PC-3 (cell line): ENCODE measurements at places on chromosomes 13 and 19.

- no peak for DNase-seq
Observed at GRCh38 chr13:43657485-43657884, 129.3 kb downstream of the ENOX1 start.

- DNase-seq: no peak
Observed at GRCh38 chr19:16115301-16116039, 3.8 kb downstream of the RAB8A start.

DNA sequence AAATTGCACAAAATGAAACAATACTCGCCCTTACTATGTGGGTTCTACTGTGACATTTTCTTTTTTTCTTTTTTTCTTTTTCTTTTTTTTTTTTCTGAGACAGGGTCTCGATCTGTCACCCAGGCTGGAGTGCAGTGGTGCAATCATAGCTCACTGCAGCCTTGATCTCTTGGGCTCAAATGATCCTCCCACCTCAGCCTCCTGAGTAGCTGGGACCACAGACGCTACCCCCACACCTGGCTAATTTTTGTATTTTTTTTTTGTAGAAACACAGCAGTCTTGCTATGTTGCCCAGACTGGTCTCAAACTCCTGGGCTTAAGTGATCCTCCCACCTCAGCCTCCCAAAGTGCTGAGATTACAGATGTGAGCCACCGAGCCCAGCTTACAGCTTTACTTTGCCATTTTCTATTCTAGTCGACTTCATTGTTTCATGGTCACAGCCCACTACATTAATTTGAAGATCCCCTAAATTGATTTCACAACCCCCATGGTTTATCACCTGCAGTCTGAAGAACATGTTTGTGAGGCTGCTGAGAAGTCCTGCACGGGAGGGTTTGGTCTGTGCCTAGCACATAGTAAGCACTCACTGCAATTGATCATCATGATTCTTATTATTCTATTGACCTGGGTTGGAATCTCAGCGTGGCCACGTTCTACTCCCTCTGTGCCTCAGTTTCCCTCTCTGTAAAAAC, 3.8 kb downstream of the BCL3 start:
- no peak for DNase-seq

- DNase-seq: no peak
Observed at GRCh38 chr19:7691497-7691896, 10.4 kb downstream of the FCER2 start.

GRCh38 chr13:92017737-92018136, 619.3 kb downstream of the GPC5 start:
- DNase-seq: no peak

DNA sequence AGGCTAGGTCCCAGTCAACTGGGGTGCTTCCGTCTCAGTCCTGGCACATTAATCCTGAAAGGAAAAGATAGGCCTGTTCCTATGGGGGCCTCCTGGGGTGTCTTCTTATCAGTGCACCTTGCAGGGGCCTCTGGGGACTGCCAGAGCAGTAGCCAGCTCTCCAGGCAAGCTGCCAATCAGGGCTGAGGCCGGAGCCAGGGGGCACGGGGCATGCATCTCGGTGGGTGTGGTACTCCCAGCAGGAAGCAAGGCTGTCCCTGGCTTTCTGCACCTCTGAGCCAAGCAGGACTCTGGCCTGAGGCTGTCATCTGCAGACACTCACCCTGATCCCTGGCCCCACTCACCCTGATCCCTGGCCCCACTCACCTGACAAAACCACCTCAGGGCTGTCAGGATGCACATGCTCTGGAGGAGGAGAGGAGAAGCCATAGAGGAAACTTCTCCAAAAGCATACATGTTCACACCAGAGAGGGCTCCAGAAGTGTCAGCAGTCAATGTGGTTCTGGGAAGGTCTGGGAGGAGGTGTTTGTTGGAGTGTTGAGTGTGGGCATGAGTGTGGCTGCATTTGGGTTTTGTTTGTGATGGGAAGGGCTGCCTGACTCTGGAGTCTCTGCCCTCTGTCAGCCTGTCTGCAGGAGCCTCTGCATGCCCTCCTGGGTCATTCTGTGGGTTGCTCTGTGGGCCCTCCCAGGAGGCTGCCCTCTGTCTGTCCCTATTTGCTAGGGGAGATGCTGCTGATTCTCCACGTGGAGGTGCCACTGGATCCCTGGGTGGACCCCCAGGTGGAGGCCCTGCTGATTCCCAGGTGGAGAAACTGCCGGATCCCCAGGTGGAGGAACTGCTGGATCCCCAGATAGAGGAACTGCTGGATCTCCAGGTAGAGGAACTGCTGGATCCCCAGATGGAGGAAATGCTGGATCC, 22.7 kb upstream of the KCTD15 start:
- no peak for DNase-seq
